H9 (cell line): ENCODE measurements at places on chromosomes 12 and 14. TPM values are rescaled to one million over a fixed set of nuclear protein-coding genes. Genes with fewer than 3 reads are reported as not detected.

Gene KRT74
- not detected in 2 replicates for total RNA-seq

Gene CCDC88C
- 46.6 and 52.4 TPM in 2 replicates for total RNA-seq

Gene SOAT2
- not detected in 2 replicates for total RNA-seq

Gene APOF
- total RNA-seq, result not detected in 2 replicates

Gene MLH3
- total RNA-seq, result 21.0 and 23.0 TPM in 2 replicates

Gene ARL6IP4
- 124 and 132 TPM in 2 replicates for total RNA-seq

Gene HOXC4
- total RNA-seq, result not detected in 2 replicates

Gene DLK1
- total RNA-seq, result 2.8 and 3.2 TPM in 2 replicates

Gene MORN3
- 0.24 and 0.37 TPM in 2 replicates for total RNA-seq

Gene KRT5
- not detected in 2 replicates for total RNA-seq

Gene PRPH
- 1.1 and 2.2 TPM in 2 replicates for total RNA-seq

Gene WASHC4
- total RNA-seq, result 41.2 and 45.3 TPM in 2 replicates

Gene FOXG1
- total RNA-seq, result 0.07 and 0.11 TPM in 2 replicates

Gene KCNMB4
- total RNA-seq, result 16.1 and 16.2 TPM in 2 replicates

Gene GPR135
- total RNA-seq, result 1.8 and 1.9 TPM in 2 replicates

Gene SP7
- total RNA-seq, result not detected in 2 replicates

Gene ACADS
- total RNA-seq, result 8.3 and 9.5 TPM in 2 replicates

Gene CLEC7A
- total RNA-seq, result not detected in 2 replicates

Gene LRTM2
- not detected in 2 replicates for total RNA-seq

Gene PA2G4
- total RNA-seq, result 248 TPM in 2 replicates

Gene STXBP6
- total RNA-seq, result 2.6 and 3.6 TPM in 2 replicates

Gene SMAGP
- total RNA-seq, result 11.3 and 12.4 TPM in 2 replicates

Gene PTGER2
- 0.68 and 1.0 TPM in 2 replicates for total RNA-seq

Gene CCDC175
- total RNA-seq, result 0.09 TPM in 1 of 2 replicates, not detected in the other

Gene COL2A1
- 10.8 and 11.4 TPM in 2 replicates for total RNA-seq

Gene CD4
- 0.88 and 1.1 TPM in 2 replicates for total RNA-seq

Gene IGF1
- total RNA-seq, result not detected in 2 replicates

Gene GARIN6
- not detected in 2 replicates for total RNA-seq

Gene GPX2
- 0.79 TPM in 1 of 2 replicates, not detected in the other for total RNA-seq

Gene SIX1
- 0.09 and 0.17 TPM in 2 replicates for total RNA-seq

Gene KRT71
- total RNA-seq, result not detected in 2 replicates

Gene GUCY2C
- total RNA-seq, result 1.3 and 1.9 TPM in 2 replicates

Gene PTGDR
- total RNA-seq, result not detected in 2 replicates

Gene ACSM4
- total RNA-seq, result not detected in 2 replicates

Gene A2M
- 0.94 and 1.2 TPM in 2 replicates for total RNA-seq

Gene AKAP5
- total RNA-seq, result 2.3 and 2.5 TPM in 2 replicates

Gene RNASE3
- not detected in 2 replicates for total RNA-seq

Gene FLVCR2
- 6.1 and 7.1 TPM in 2 replicates for total RNA-seq

Gene HOXC6
- not detected in 2 replicates for total RNA-seq

Gene ERP27
- total RNA-seq, result not detected in 2 replicates

Gene SYNDIG1L
- 0.22 and 0.33 TPM in 2 replicates for total RNA-seq

Gene KRT85
- total RNA-seq, result not detected in 2 replicates

Gene DDX54
- total RNA-seq, result 83.0 TPM in 2 replicates

Gene RD3L
- total RNA-seq, result not detected in 2 replicates

Gene ATF7IP
- 165 and 172 TPM in 2 replicates for total RNA-seq

Gene HPD
- 0.22 TPM in 1 of 2 replicates, not detected in the other for total RNA-seq

Gene RNFT2
- total RNA-seq, result 29.5 and 30.3 TPM in 2 replicates

Gene KIF5A
- 17.7 and 18.5 TPM in 2 replicates for total RNA-seq

Gene ATN1
- total RNA-seq, result 97.9 and 103 TPM in 2 replicates

Gene CACNB3
- total RNA-seq, result 34.9 and 35.1 TPM in 2 replicates

Gene CAPZA3
- total RNA-seq, result not detected in 2 replicates
